Prostate gland (tissue), 2 donors: ENCODE measurements at places on chromosomes 7 and 10.
A peak's percentile ranks its signal among the peaks of the same experiment; 100 is the strongest.

- no peak for DNase-seq
Measured at GRCh38 chr10:25696013-25696708, 237.9 kb upstream of the MYO3A start.

- DNase-seq: no peak
Measured at GRCh38 chr7:110974441-110974840, 116.5 kb upstream of the LRRN3 start.

GRCh38 chr10:119020627-119020946 is 8.9 kb upstream of the NANOS1 start:
- no peak for DNase-seq

GRCh38 chr7:29884399-29885272 is 78.3 kb downstream of the WIPF3 start:
- DNase-seq: peak; percentile 61

- no peak for DNase-seq
Measured at GRCh38 chr7:50329775-50330174, 25.3 kb downstream of the IKZF1 start.

DNA sequence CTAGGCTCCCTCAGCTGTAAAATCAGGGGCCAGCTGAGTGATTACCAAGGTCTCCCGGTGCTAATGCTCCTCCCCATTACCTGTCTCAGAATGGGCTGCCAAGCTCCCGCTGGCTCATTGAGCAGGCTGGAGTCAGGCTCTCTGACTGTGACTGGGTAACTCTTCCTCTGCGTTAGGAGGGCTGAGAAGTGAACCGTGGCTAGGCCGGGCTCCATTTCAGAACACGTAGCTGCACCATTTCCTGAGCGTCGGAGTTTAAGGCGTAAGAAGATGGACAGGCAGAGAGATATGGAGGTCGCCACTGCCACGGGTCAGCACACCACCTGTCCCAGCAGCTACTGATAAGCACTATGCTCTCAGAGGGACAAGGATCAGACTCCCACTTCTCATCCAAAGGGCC is 250.3 kb downstream of the TCERG1L start:
- DNase-seq: no peak

- DNase-seq: no peak
Measured at GRCh38 chr10:88944813-88945212, 7.8 kb downstream of the ACTA2 start.

- peak; percentile 41 for DNase-seq
Measured at GRCh38 chr10:93999401-93999851, 5.7 kb downstream of the PLCE1 start.

GRCh38 chr7:50226669-50227068 is 77.8 kb upstream of the IKZF1 start:
- DNase-seq: no peak

- no peak for DNase-seq
Measured at GRCh38 chr7:150806863-150807262, 6.3 kb downstream of the TMEM176A start.

DNA sequence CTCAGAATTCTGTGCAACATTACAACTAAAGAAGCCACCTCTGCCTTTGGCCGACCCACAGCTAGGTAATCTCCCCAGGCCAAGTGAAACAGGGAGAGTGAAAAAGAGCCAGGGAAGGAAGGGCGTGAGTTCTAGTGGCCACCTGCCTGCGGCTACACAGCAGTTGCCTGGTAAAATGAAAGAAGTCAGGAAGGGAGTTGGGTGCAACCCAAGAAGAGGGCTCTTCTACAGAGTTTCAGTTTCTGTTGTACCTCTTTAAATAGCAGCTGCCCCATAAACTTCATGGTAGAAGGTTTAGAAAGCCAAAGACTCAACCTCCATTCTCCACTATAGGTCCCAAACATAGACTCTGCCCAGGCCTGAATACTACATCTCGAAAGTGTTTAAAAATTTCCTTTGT is 76.2 kb upstream of the TMEM168 start:
- DNase-seq: no peak

GRCh38 chr7:80884511-80885195 is 34.2 kb downstream of the SEMA3C start:
- no peak for DNase-seq

DNA sequence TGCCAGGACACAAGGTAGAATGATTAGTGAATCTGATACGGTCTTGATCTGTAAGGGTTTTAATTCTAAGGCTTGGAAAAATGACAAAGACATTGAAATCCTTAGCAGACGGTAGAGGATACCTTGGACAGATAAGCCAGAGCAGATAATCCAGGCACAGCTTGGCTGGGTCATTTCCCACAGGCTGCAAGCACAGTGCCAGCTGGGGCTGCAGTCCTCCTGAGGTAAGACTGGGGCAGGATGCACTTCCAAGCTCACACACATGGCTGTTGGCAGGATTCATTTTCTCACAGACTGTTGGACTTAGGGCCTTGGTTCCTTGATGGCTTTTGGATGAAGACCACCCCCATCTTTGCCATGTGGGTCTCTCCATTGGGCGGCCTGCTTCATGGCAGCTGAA is 63.2 kb upstream of the BMPER start:
- DNase-seq: no peak

DNA sequence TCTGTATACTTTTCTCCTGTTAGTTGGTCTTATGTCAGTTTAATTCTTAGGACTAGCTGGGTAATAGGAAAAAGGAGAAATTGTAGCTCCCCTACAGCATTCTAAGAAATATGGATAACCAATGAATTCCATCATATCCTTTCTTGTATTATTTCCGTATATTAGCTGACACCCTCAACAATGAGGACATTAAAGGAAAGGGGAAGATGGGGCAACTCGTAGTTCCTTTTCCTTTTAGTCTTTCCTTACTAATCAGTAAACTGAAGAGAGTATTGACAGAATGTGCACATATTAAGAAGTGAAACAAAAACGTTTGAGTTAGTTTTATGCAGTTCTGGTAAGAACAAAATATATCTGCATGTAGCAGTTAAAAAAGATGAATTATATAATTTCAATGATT is 35.1 kb upstream of the C10orf67 start:
- DNase-seq: no peak

DNA sequence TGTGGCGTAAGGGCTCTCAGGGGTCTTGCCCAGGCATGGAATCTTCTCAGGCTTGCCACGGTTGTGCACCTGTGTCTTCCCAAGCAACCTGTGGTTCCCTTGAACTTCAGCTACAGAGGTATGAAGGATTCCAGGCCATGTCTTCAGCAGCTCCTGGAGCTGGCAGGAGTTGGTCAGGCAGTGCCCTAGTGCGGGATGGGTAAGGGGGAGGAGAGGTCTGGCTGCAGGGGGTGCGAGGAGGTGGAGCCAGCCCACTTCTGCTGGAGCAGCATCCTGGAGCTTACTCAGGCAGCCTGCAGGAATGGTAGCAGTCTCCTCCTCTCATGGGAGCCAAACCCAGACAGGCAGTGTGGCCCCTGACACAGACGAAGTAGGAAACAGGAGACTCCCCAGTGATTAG is 3.8 kb upstream of the TRIL start:
- DNase-seq: no peak

GRCh38 chr10:21681156-21681555 is 147.1 kb downstream of the MLLT10 start:
- no peak for DNase-seq

DNA sequence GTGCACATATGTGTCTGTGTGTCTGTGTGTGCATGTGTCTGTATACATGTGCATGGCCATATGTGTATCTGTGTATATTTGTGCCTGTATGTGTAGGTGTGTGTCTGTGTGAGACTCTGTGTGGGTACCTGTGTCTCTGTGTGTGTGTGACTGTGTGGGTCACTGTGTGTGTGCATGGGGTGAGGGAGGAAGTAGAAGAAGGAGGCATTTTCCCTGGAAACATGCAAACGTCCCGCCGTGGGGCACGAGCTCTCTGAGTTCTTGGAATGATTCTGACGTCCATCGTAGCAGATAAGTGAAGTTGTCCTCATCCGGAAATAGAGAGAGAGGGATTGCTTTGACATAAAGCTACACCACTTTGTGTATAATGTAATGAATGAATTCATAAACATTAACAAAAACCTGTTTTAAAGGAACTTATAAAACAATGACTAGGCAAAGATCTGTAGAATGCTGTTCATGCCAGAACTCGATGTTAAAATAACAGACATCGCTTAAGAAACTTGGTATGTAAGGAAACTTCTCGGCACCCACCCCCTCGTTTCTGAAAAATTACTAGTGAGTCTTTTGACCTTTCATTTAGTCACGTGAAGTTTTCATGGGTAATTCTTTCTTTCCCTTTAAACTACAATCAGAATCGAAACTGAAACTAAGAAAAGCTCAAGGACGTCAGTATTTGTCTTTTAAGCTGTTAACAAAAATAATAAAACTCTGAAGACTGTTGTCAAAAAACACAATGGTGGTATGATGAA is 43.6 kb upstream of the KLF6 start:
- DNase-seq: no peak

DNA sequence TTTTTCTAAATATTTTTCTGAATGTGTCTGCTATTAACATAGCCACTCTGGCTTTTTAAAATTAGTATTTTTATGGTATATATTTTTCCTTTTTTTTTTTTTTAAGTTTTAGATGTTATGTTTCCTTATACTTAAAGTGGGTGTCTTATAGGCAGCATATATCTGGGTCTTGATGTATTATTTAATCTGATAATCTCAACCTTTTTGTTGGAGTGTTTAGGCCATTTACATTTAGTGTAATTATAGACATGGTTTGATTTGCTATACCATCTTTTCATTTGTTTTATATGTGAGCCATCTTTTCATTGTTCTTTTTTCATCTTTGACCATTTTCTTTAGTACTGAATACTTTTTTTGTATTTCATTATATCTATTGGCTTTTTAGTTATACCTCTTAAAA is 45.0 kb downstream of the TRUB1 start:
- no peak for DNase-seq

- DNase-seq: no peak
Measured at GRCh38 chr10:91800756-91801155, 2.5 kb downstream of the TNKS2 start.

- DNase-seq: no peak
Measured at GRCh38 chr7:128123291-128124037, 92.2 kb upstream of the LRRC4 start.
